Central memory CD8-positive, alpha-beta T cell (primary cell): ENCODE measurements at places on chromosomes 5 and 9.

DNA sequence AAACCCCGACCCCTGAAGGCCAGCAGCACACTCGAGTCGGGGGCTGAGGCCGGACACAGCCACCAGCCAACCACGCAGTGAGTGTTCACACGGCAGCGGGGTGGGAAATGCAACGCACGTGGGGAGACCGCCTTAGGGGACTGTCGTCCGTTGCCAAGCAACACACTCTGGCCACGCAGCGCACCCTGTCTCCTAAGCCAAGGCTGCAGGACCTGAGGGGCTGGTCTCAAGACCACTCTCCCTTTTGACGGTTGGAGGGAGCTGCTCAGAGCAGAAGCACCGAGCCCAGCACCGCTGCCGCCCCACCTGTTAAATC, 7.5 kb downstream of the BRD9 start:
- no peak for DNase-seq

- DNase-seq = no peak
Observed at GRCh38 chr5:154444556-154445421, 1.0 kb upstream of the SAP30L start.

GRCh38 chr5:107514305-107514704, 156.4 kb downstream of the EFNA5 start:
- no peak for DNase-seq

- no peak for DNase-seq
Observed at GRCh38 chr5:1317921-1318565, 23.2 kb upstream of the TERT start.

DNA sequence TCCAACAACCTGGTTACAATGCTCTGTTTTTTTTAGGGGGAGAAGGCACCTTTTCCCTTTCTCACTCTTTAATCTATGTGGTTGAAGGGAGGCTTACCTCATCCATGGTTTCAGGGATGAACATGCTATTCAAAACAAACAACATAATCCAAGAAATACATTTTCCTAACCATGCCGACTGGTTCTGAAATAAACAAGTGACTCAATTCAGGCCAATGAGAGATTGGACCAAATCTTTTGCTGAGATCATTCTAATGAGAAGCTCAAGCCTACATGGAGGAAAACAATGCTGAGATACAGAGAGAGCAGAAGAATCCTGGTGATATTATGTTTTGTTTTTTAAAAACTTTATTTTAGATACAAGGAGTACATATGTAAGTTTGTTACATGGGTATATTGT, 46.8 kb upstream of the ELL2 start:
- DNase-seq = no peak

- no peak for DNase-seq
Observed at GRCh38 chr5:133232011-133232410, 180.2 kb downstream of the HSPA4 start.

DNA sequence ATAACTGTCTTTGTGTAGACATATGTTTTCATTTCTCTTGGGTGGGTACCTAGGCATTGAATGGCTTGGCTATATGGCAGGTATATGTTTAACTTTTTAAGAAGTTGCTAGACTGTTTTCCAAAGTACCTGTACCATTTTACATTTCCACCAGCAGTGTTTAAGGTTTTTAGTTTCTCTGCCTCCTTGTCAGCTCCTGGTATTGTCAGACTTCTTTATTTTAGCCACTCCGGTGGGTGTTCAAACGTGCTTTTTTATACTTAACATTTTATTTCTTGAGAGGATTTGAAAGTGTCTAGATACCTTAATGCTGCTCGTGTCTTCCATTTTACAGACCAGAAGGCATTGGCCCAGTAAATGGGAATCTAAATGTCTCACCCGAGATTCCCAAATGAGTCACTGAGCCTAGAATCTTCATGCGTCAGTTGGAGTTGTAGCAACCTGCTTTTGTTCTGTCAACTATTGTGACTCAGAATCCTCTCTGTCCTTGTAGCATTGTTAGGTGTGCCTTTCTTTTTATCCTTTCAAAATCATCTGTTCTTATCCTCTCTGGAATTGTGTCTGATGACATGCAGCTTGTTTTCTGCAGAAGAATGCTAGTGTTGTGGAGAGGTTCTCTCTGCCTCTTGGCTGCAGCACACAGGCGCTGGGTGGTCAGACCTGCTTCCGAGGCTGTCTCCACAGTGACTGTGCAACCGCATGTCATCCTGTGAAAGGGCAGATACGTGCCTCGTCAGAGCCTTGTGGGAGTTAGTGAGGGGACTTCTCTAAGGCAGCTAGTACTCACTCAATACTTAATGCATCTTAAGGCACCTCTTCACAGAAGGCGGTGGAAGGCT, 291.8 kb downstream of the AOPEP start:
- no peak for DNase-seq

- DNase-seq = no peak
Observed at GRCh38 chr5:21603796-21604195, 1249.3 kb downstream of the CDH12 start.
